ENCODE measurements at places on chromosomes 4 and X.

- DNase-seq = no peak
Measured at GRCh38 chrX:71241301-71241700, 12.6 kb downstream of the ZMYM3 start.

DNA sequence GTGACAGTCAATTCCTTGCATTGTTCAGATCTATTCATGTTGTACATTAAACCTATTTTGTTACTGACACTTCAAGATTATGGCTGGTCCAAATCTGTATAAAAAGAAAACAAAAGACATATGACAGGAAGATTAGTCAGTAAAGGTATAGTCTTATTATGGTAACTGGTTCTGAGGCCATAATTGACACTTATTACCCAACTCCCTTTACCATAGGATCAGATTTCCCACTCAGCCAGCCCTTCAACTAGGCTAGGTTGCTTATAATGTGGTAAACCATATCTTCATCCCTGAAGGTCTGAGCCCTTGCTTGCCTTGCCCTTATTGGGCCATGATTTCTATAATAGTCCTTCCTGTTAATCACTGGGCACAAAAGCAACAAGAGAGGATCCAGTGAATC lies 289.6 kb downstream of the CXXC4 start:
- no peak for DNase-seq

- no peak for DNase-seq
Measured at GRCh38 chrX:7220121-7220520, 72.2 kb upstream of the PUDP start.

DNA sequence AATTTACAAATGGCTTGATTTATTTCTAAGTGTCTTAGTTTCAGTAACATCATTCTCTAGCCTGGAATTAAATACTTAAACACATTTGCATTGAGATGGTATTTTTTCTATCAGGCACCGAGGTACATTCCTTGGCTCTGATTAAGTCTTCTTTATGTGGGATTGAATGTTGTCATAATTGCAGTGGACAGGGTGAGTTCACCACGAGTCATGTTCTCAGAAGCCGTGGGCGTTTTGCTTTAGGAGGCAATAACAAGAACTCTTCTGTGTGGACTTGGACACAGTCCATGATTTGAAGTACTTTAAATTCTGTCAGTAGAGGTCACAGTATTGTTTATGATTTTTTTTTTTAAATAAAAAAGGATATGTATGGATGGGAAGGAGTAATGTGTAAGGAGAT lies 57.1 kb upstream of the EFHC2 start:
- no peak for DNase-seq

DNA sequence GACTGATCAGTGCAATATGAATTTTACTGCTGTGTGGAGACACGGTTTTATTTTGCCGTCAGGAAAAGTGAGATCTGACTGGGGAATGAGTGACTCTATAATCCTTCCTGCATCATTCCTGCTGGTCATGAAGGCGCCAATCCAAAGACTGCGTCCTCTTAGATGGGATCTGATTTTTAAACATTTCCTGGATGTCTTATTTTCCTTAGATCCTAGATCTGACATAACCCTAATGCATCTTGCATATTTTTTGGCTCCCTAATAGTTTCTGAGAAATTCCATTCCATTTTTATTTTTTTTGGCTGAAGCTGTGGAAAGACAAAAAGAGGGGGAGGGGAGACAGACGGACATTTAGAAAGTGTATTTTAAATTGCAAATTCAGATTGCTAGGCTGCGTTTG lies 454.9 kb upstream of the FAT1 start:
- no peak for DNase-seq

DNA sequence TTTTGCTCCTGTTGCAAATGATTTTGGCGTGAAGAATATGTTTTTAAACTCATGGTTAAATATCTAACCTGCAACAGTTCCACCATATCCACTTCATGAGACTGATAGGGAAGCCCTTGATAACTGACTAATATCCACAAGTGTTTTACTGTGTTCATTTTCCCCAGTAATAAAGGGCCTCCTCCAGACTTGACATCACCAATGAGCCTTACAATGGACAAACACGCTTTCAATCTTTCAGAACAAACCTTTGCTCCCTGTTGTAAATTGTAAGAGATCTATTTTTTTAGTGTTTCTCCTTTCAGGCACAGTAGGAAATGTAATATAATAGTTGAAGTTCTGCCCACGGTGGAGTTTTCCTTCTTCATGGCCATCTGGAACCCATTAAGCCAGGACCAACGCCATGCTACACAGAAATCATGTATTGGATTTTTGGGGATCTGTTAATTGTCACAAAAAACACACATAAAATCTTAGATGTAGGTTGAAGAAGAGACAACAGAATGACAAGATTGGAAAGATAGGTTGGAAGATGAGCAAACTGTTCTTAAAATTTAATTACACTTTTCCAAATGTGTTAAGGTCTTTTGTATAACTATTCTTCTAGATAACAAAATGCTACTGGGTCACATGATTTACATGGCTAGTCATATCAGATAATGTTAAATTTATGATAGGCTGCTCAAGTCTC lies 1030.1 kb downstream of the FSTL5 start:
- DNase-seq = no peak

DNA sequence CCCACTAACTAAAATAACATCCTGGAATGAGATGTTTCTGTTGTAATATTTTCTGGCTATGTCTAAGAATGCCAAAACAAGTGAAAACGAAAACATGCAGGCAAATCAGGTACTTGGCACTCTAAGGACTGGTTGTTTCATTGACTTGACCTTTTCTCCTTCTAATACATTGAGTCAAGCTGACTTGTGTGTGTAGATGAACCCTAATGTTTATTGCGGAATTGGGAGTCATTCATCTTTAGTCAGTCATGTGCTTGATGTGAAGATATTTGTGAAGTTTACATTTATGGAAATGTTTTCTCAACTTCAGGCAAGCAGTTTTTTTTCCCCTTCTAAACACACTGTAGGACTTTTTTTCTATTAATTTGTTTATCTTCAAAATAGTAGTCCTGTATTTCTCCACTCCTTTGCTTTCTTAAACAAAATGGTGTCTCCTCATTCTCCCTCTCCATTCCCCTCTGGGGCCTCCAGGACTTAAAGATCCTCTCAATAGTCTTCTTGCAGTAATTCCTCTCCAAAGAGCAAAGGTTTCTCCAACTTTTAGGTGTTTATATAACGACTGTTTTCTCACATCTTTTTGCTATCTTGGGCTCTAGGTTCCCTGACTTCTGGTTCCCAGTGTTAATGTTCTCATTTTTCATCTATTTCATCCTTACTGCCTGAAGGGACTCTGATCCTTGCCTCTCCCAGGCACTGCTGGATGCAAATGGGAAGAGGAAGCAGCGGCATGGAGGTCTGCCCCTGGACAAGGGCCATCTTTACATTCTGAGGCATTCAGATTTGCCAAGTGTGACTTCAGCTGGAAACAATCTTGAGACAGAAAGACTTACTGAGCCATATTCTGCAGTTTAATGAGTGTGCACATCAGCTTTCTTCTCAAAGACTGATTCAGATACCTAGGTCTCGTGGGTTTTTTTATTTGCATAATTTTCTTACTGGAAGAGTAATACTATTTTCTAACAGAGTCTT lies 166.4 kb downstream of the ARHGAP6 start:
- DNase-seq = no peak

GRCh38 chr4:152935143-152935542 lies 980 bp upstream of the FHDC1 start:
- no peak for DNase-seq

DNA sequence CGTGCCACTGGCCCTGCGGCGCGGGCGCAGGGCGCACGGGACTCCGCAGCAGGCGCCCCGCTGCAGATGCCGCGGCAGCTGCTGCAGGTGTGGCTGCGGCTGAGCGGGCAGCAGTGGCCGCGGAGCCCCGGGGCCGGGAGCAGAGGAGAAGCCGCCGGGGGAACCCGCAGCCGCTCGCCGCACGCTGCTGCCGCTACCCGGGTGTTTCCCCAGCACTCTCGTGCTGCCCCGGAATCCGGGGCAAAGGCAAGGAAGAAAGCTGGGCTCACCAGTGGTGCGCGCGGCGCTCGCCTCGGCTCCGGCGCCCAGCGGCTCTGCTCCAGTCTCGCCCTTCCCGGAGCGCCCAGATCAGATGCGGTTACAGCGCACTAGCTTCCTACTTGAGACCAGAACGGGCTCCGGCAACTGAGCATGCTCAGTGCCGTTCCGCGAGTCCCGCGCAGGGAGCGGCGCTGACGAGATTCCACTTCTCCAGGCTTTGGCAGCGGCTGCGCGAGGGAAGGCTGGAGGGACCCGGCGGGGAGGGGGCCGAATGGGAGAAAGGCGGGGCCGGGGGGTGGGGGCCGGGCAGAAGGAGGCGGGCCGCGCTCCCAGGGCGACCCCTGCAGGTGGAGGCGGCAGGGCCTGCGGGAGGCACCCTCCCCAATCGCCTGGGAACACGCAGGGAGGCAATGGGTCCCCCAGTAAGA lies at the start of gene APBB2:
APBB2 (minus strand) TSS at position 407 of the 689 bp plus-strand sequence. CDS start 181,288 bp downstream, outside the sequence.
- peak; percentile 33 for DNase-seq

DNA sequence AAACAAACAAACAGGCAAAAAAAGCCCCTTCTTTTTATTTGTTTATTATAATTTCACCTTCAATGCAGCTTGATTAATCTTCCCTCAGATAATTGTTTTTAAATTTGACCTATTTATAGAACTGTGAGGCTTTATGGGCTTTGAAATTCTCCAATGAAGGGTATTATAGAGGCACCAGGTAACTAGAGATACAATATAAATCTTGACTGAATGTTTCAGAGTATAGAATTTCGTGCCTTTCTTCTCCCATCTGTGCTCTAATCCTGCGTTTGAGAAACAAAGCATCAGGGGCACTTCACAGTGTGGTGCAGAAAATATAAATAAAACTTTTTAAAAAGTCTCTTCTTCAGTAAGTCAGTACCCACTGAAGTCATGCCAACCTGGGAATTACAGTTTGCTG lies 120.9 kb downstream of the ANKRD50 start:
- no peak for DNase-seq

- DNase-seq = no peak
Measured at GRCh38 chrX:37809970-37810369, 30.1 kb downstream of the CYBB start.

GRCh38 chrX:1292575-1293290 lies 24.1 kb downstream of the CSF2RA start:
- DNase-seq = no peak

GRCh38 chr4:155889031-155889793 lies 14.3 kb upstream of the TDO2 start:
- DNase-seq = no peak

DNA sequence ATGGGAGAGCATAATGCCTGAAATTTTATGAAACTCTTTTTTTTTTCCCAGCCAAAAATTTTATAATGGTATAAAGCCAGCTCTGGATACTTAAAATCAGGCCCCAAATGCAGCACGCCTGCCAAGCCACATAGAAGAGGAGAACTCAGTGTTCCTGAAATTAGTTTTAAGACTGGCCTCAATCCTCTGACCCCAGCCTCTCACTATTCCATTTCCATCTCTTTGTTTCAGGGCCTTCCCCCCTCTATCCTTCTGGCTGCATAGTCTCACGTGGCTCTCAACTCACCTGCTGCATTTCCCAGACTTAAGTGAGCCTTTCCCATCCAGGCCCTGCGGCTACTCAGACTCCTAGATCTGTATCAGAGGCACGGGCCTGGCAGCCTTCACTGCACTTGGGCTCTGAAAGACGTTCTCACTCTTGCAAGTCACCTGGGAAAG lies 5.2 kb upstream of the CBR4 start:
- DNase-seq = no peak

DNA sequence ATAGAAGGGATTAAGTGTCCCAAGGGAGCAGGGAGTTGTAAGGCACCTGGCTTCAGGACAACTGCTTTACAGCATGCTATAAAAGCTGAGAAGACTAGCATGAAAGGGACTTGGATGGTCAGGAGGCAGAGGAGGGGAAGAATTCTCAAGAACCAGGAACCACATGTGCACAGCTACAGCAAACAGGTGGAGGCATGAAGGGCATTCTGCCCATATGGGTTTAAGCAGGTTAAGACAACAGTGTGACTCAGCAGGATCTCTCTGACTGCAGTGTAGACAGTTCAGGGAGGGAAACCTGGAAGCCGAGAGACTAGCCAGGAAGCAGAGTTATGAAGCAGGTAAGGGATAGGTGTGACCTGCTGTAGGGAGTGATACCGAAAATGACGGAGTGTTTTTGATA lies 117.0 kb downstream of the DHRSX start:
- no peak for DNase-seq

DNA sequence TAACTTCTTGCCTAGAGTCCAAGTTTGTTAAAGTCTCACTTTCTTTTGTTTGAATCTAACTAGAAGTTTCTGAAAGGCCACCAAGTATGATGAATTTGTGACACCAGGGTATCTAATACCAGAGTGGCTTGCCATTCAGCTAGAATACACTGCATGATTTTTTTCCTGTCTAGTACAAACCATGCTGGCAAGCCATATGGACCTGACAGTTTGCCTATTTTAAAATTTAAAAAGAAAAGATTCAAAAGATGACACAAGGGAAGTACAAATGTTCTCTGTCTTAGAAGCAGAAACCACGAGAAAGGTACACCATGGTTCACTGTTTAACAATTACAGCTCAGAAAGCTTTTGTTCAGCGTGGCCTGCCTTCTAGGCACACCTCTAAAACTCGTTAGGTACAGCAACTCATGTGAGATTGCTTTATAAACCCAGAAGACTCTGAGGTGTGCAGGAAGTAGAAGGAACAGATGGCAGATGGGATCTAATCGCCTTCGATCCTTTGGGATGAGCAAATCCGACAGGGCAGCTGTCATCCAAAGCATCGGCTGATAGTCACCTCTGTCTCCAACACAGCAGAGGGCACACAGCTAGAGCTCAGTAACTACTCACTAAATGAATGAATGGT lies 35.4 kb upstream of the CENPU start:
- no peak for DNase-seq

- DNase-seq = no peak
Measured at GRCh38 chr4:163744861-163745260, 250.4 kb downstream of the TMA16 start.

GRCh38 chrX:146707781-146708180 lies 101.8 kb upstream of the CXorf51B start:
- DNase-seq = no peak

DNA sequence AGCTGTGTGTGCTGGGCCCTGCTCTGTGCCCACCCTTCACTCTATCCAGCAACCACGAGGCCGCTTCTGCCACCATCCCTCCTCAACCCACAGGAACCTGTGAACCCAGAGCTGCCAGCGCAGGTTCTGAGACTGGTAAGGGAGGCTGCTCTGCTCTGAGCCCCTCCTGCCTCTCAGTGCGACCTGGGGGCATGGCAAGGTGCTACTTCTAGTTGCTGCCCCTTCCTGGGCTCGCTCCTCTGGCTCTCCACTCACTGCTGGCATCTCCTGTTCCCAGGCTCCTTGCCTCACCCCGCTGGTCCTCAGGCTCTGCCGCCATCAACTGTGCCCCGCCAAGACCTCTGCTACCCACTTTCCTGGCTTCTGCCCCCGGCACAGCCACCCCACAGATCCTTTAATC lies 39.3 kb downstream of the RNF212 start:
- no peak for DNase-seq
